ENCODE measurements at places on chromosomes 1 and 21.
A peak's percentile ranks its signal among the peaks of the same experiment; 100 is the strongest.

- no peak for ATAC-seq
Observed at GRCh38 chr1:3000214-3000613, 21.1 kb upstream of the ACTRT2 start.

- no peak for ATAC-seq
Observed at GRCh38 chr1:232423591-232423990, 206.3 kb downstream of the SIPA1L2 start.

- no peak for ATAC-seq
Observed at GRCh38 chr1:24557220-24557619, 1.3 kb downstream of the NCMAP start.

DNA sequence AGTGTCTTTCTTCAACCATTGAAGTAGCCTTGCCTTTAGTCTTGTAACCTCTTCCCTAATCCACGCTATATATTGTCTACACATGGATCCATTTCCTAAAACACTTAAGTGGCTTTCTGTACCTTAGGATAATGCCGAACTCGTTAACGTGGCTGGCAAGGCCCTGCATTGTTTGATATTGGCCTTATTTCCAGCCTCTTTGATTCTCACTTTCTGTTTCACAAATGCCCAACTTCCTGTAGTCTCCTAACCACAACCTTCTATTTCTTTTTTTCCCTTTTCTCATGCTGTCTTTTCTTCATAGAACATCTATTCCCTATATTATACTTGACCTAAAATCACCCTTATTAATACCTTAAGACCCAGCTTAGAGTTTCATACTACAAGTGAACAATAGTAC lies 536.0 kb downstream of the LMO4 start:
- ATAC-seq, result no peak

GRCh38 chr1:11779715-11780379 lies 17.9 kb downstream of the C1orf167 start:
- no peak for ATAC-seq

GRCh38 chr21:29788752-29789151 lies 151.0 kb downstream of the GRIK1 start:
- no peak for ATAC-seq

GRCh38 chr1:72567521-72567920 lies 285.2 kb upstream of the NEGR1 start:
- no peak for ATAC-seq

- no peak for ATAC-seq
Observed at GRCh38 chr1:244659694-244660093, 6.8 kb downstream of the DESI2 start.

- ATAC-seq, result no peak
Observed at GRCh38 chr1:17585266-17585987, 45.9 kb downstream of the ARHGEF10L start.

- no peak for ATAC-seq
Observed at GRCh38 chr1:156387870-156388173, 18.8 kb downstream of the RHBG start.

GRCh38 chr1:59506952-59507351 lies 210.1 kb downstream of the FGGY start:
- no peak for ATAC-seq

GRCh38 chr1:50659107-50659662 lies 235.9 kb upstream of the DMRTA2 start:
- ATAC-seq, result no peak

GRCh38 chr1:109719337-109719837 lies 7.3 kb downstream of the GSTM5 start:
- peak; percentile 44 for ATAC-seq

- no peak for ATAC-seq
Observed at GRCh38 chr1:107293901-107294613, 153.2 kb downstream of the NTNG1 start.

GRCh38 chr21:34313116-34313515 lies 50.7 kb upstream of the KCNE2 start:
- ATAC-seq, result no peak

DNA sequence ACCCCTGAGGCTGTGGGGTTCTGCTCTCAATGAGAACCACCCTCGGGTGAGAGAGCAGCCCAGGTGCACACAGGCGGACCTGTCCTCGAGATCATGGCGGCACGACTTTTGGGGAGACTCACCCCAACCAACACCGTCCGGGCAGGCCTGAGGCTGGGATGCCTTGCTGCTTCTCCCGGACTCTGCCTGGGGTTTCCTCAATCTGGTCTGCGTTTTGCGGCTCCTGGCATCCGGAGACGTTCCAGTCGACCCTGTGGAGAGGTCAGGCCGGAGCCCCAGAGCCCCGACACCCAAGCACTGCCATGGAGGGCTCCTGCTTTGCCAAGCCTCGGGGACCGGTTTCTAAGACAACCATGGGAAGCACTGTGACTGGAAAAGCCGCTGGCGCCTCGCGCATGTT lies 3879.7 kb downstream of the SRGAP2C start:
- ATAC-seq, result no peak

- peak; percentile 75 for ATAC-seq
Observed at GRCh38 chr1:226110249-226111097, 48.0 kb downstream of the H3-3A start.

DNA sequence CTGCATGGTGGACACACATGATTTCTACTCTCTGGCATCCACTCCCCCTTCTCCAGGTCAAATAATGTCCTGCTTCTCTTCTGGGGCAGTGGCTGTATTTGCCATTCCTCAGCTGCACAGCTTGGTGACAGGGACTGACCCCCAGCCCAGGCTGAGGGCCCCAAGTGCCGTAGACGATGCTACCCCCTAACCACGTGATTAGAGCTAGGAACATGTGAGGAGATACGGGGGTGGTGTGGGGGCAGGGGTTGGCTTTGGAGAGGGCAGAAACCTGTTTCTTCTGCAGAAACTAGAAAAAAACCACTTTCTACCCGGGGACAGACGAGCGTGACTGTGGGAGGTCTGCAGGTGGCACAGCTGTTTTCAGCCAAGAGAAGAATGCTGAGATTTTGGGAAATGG lies 192.4 kb downstream of the SIPA1L2 start:
- no peak for ATAC-seq

- ATAC-seq, result no peak
Observed at GRCh38 chr1:76541618-76542017, 325.7 kb upstream of the ST6GALNAC5 start.

DNA sequence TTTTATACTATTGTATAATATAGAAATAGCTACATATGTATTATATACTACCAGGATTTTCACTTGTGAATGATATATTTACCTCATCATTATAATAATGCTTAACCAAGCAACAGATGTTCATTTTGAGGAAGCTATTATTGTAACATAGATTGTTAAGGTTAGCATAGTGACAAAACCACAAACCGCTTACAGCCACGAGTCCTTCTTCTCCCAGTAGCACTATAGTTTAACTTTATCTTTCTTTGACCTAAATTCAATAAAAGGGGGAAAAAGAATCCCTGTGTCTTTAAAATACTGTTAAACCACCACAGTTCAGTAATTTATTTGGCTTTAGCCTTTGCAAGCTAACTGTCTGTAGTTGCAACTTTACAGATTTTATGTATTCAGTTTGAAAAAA lies 1039.4 kb upstream of the B3GALT2 start:
- no peak for ATAC-seq

- no peak for ATAC-seq
Observed at GRCh38 chr1:6360117-6360496, 33.5 kb downstream of the ACOT7 start.

DNA sequence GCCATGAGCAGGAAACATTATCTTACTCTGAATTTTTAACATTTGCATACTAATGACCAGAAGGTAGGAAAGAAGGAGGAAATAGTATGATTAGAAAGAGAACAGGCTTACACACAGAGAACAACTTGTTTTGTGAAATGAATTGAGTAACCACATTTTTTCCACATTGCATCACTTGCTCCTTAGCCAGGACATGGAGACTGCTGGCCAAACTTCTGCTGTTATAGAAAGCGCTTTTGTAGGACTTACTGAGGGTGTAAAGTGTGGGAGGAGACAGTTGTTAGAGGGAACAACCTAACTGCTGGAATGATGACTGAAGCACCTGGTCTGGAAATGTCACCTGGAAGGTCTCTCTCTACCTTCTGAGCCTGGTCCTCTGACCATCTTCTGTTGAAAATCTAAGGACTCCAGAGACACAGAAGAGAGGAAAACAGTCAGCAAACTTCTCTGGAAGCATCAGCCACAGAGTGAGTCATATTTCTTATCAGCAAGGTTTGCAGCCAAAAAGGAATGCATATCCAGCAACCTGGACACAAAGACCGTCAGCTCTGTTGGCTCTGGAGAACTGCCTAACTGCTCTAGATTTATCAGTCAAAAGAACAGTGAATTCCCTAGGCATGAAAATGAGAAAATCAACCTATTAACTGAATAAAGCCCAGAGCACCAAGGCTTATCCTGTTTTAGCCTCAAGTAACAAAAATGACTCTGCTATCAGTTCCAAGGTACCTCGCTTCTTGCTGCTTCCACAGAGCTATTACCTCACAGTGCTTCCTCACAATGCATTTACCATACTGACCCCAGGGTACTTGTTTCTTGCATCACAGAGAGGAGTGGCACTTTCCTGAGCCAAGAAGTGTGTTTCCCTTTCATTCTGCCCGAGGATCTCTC lies 88.0 kb upstream of the SLFNL1 start:
- ATAC-seq, result peak; percentile 90

DNA sequence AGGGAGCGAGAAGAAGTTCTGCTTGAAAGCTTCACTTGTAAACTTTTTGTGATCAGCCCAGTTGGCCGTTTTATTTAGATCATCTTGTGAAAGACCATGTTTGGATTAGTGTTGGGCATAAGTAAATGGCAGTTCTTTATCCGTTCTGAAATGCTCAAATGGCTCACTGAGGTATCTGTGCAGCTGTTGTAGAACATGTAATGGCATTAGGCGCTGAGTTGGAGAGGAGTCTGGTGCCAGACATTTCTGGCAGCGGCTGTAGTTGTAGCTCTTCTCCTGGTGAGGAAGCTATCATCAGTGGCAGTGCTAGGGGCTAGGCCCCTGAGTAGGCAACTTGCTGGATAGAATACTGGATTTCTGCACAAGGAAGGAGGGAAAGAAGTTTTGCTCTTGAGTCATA lies 321.6 kb downstream of the LMO4 start:
- no peak for ATAC-seq

DNA sequence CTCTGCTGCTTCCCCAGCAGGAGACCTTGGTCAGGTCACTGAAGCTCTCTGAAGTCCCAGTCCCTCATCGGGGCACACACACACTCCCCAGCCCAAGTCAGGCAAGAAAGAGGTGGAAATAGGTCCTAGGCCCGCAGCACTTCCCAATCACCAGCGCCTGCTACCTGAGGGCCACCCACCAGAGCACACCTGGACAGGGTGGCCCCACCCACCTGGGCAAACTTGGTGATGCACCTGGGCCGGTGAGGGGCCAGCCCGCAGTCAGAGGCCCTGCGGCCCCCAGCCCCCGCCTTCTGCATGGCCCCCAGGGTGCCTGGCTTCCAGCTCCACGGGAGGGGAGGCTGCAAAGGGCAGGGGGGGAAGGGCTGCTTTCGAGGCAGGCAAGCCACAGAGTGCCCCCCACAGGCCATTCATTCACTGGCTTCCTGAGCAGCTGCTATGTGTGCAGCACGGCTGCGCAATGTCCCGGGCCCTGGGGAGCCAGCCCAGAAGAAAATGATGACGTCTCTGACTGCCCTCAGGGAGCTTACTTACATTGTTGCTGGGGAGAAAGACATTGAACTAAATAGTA lies 4.7 kb downstream of the SH2D5 start:
- ATAC-seq, result no peak

- ATAC-seq, result no peak
Observed at GRCh38 chr1:157240495-157241184, 102.4 kb upstream of the ETV3 start.

- ATAC-seq, result no peak
Observed at GRCh38 chr1:206829875-206830274, 35.5 kb upstream of the IL20 start.

- ATAC-seq, result peak; percentile 89
Observed at GRCh38 chr1:24769656-24770651, 24.7 kb downstream of the CLIC4 start.

DNA sequence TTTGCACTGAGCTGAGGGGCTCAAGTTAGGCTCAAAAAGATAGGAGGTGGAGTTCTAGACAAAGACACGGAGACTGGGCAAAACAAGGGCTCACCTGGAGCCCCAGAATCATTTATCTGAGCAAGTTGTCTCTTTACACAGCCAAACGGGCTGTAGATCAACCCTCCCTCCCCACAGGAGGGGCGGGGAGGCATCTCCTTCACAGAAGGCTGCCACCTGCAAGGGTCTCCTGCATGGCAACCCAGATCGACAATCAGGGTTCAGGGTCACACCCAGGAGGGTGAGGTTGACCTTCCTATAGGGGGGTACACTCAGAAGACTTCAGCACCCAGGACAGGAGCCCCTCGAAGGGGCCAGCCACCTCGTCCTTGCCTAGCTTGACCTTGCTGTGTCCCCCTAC lies 84.0 kb downstream of the CD247 start:
- no peak for ATAC-seq

GRCh38 chr1:24077278-24077978 lies 34.5 kb downstream of the MYOM3 start:
- no peak for ATAC-seq

GRCh38 chr1:206506405-206507283 lies 687 bp upstream of the RASSF5 start:
- ATAC-seq, result peak; percentile 1

- ATAC-seq, result peak; percentile 91
Observed at GRCh38 chr1:197130677-197131304, 15.7 kb downstream of the ASPM start.

DNA sequence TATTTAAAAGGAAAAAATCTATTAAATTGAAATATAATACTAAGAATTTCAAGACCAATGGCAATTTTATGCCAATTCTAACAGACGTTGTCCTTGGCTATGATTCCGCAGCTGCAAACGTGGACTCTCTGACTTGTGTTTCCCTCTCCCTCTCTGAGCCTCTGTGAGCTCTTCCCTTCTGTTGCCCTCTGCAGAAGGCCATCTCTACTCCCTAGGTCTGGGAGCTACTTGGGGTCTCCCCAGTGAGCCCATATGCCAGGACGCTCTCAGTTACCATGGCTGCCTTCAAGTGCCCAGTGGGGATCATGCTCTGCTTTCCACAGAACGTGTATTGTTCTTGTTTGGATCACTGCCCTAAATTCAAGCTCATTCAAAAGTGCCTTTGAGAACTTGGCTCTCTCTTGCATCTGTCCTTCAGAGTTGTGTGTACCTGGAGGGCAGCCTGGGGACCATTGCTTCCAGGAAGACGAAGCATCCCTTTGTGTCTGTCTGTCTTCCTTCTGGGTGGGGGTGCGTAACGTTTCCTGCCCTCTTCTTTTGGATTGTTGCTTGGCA lies 97.5 kb upstream of the TSPAN2 start:
- ATAC-seq, result no peak

GRCh38 chr1:182595641-182596240 lies 6.7 kb upstream of the RNASEL start:
- peak; percentile 81 for ATAC-seq

GRCh38 chr1:180157576-180158057 lies 2.9 kb downstream of the QSOX1 start:
- ATAC-seq, result no peak

- ATAC-seq, result no peak
Observed at GRCh38 chr21:41837756-41838297, 41.3 kb downstream of the PRDM15 start.

DNA sequence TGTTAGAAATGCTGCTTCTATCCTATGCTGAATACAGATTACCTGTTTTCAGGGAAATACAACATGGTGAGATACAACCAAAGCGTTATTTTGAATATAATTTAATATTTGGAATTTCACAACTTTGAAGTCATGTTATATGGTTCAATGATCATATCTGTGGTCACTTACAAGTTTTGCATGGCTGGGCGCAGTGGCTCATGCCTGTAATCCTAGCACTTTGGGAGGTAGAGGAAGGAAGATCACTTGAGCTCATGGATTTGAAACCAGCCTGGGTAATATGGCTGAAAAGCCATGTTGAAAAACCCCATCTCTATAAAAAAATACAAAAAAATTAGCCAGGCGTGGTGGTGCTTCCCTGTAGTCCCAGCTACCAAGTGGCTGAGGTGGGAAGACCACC lies 57.9 kb downstream of the DOP1B start:
- ATAC-seq, result no peak

- ATAC-seq, result no peak
Observed at GRCh38 chr1:19186001-19186400, 24.1 kb downstream of the UBR4 start.

Data from SK-N-SH treated with all-trans-retinoic acid at 6 μM for 48 hours (cell line).